ENCODE measurements at places on chromosomes 16 and 17.

DNA sequence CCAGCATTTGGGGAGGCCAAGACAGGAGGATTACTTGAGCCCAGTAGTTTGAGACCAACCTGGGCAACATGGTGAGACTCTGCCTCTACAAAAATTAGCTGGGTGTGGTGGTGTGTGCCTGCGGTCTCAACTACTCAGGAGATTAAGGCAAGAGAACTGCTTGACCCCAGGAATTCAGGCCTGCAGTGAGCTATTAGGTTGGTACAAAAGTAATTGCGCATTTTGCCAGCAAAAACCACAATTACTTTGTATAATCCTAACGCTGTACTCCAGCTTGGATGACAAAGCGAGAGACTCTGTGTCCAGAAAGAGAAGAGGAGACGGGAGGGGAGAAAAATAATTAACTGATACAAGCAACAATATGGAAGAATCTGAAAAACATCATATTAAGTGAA lies 32.7 kb downstream of the YWHAE start:
- no peak for DNase-seq

DNA sequence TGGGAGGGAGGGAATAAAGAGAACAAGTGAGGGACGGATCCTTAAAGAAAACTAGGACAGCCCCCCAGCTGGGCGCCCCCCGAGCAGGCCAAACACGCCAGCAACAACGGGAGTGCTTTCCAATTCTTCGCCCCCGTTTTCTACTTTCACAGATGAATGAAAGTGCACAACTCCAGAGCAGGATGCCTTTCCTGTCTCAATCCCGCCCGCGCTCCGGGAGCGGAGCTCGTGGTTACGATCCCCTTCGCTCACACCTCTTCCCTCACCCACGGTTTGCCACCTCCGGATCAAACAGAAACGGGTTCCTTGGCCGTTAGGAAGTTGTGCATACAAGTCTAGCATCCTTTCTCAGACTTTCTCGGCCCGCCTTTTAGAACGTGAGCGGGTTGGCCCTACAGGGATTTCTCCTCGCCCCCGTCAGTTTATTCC lies 680 bp downstream of the SKA2 start:
- DNase-seq, result peak; percentile 29

- no peak for DNase-seq
Measured at GRCh38 chr17:70888324-70888723, 719.0 kb downstream of the KCNJ2 start.

DNA sequence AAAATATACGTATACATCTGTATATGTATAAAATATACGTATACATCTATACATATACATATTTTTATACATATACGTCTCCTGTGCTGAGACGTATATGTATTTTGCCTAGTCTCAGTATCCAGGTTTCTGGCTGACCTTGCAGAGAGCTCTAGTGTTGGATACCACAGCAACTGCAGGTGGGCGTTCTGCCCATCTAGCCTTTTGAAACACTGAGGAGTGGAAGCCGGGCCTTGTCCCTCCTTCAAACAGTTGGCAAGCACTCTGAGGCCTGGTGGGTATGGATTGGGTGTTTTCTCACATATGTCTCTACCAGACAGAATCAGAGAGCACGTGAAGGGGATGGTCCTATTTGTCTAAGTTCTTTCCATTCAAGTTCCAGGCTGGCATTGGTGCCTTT lies 39.4 kb upstream of the MRC2 start:
- no peak for DNase-seq

DNA sequence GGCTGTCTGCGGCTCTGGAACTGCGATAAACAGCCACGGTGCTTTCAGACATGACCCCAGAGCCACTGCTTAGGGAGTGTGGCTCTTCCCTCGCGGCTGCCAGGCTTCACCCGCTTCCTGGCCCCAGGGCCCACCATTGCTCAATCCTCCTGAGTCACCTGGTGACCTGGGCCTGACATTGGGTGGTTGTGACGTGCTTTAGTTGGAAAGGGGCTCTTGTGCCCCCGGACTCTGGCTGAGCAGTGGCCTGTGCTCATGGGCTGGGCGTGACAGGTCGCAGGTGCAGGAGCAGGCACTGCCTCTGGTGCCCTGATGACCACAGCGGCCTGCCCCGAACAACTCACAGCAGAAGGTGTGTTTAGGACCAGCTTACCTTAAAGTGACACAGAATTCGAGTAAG lies 8.6 kb upstream of the NUDT16L1 start:
- DNase-seq, result no peak

DNA sequence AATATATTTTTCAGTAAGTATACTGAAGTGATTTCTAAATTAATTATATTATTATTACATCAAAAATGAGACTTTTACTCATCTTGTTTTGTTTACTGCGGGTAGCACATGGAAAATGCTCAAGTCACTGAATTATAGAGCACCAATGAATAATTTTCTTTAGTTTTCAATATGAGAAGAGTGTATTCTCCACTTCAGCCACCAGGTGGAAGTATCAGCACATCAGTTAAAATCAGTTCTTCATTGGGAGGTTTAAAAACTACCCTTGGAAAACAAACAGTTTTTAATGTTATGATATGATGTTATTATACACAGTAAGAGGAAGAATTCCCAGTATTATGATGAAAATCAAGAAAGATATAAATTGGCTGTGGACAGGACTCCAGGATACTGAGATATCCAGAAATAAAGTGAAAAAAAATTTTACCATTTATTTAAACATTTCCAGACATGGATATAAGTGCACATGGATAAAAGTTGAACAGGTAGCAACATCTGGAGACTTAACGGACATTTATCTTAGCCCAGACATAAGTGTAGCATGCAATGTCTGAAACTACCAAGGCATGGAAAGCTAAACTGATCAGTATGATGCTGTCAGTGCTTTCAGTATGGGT lies 467.3 kb downstream of the KCNJ2 start:
- peak; percentile 51 for DNase-seq

GRCh38 chr16:78134944-78135619 lies 35.6 kb downstream of the WWOX start:
- DNase-seq, result no peak

DNA sequence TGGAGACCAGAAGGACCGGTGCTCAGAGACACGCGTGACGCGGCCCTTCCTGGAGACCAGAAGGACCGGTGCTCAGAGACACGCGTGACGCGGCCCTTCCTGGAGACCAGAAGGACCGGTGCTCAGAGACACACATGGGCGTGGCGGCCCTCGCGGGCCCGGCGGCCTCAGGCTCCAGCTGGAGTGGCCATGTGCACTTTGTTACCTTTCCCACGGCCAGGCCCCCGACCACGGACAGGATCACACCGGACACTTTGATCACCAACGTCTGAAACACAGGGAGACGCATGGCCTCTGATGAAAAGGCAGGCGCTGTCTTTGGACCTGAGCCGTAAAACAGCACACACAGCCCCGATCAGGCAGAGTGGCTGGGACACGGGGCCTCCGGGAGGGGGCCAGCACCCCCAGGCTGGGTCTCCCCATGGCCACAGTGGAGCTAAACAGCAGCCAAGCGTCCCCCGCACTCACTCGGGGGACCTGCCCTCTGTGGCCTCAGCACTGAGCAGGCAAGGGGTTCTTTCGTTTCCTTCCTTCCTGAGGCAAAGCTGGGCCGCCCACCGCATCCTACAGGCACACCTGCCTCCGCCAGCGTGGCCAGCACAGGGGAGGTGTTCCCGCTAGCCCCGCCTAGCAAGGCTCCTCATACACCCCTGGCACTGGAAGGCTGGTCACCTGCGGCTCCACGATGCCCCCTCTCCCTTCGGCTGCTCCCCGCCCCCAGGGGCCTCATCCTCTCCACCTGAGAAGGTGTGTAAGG lies 13.3 kb upstream of the CCDC154 start:
- DNase-seq, result no peak

DNA sequence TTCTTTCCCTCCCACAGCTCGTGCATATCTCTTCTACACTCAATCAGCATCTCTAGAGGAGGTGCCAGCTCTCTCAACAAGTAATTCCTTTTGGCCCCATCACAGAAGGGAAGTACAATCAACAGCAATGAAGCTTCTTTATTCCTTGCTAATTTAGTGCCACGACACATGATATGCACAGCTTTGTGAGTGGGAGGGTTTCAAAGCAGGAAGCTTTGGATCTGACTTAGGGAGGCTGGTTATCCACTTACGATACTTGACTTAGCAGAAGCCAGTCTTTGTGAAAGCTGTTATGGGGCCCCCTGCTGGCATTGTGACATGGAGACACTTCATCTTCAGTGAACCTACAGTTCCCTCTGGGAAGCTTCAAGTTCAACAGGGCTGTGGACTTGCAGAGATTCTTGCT lies 81.0 kb downstream of the TMEM100 start:
- DNase-seq, result peak; percentile 95

- DNase-seq, result no peak
Measured at GRCh38 chr16:68310437-68310773, 341 bp downstream of the SLC7A6OS start.

GRCh38 chr16:29686740-29687332 lies 7.9 kb downstream of the QPRT start:
- DNase-seq, result peak; percentile 37

GRCh38 chr16:81816351-81816750 lies 37.3 kb downstream of the PLCG2 start:
- DNase-seq, result no peak

DNA sequence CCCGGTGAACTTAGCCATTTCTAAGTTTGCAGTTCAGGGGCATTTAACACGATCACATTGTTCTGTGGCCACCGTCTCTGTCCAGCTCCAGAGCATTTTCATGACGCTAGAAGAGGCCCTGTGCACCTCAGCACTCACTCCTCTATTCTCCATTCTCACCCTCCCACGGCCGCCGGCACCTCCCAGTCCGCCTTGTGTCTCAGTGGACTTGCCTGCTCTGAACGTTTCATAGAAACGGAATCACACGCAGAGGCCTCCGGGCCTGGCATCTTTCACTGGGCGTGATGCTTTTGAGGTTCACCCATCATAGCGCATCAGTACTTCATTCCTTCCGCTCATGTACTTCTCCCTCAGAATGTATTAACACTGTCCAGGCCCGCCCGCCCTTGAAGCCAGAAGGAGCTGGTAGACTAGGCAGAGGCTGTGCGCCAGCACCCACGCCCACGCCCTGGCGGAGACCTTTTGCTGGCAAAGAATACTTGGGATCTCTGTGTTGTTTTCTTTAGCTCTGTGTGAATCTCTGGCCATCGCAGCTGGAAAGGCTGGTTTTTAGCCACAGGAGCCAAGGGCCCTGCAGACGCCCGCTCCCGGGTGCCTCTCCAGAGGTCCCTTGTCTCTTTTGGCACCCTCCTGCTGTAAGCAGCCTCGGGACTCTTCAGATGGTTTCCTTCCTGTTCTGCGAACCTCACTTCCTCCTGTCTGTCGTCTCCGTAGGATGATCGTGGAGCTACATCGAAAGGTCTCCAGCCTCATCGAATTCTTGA lies 23.4 kb upstream of the JPT2 start:
- peak; percentile 75 for DNase-seq

DNA sequence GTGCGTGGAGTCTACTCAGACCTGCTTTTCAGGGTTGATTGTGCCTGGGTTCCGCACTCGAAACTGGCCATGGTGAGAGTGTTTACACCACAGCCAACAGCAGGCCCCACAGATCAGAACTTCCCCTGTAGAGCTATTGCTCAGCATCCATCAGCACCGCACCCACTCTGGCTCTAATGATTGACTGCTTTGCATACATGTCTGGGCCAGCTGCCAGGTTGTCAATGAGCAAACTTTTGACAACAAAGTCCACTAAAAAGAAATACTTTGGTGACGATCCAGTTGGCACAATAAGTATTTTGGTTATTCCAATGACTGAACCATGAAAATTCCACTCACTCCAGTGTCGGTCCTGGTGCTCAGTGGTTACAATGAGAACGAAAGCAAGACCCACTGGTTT lies 190.7 kb downstream of the FOXL1 start:
- no peak for DNase-seq

Measured in inflammatory macrophage (primary cell).